Peyer's patch (tissue), 4 donors: ENCODE measurements at places on chromosomes 11 and 22. TPM values are rescaled to one million over a fixed set of nuclear protein-coding genes. Genes with fewer than 3 reads are reported as not detected.

The NUDT8 gene
- total RNA-seq: 5.0 TPM

The SMCO4 gene
- 37.2 TPM for total RNA-seq

The KRTAP5-8 gene
- total RNA-seq: 6.0 TPM

The PRODH gene
- 360 TPM for total RNA-seq

The P2RY6 gene
- 1.5 TPM for total RNA-seq

The NRIP3 gene
- total RNA-seq: not detected

The OR51B2 gene
- total RNA-seq: not detected

The DCHS1 gene
- 11.1 TPM for total RNA-seq

The OR6A2 gene
- total RNA-seq: 0.40 TPM

The FGF4 gene
- not detected for total RNA-seq

The CAPRIN1 gene
- total RNA-seq: 130 TPM

- H3K27ac ChIP-seq: no peak overlapping the region
- peak; percentile 52 for DNase-seq
- no peaks in the 10 kb centered on the region for H3K27me3 ChIP-seq
- no peaks in the 10 kb centered on the region for H3K36me3 ChIP-seq
- no peak overlapping the region for H3K4me3 ChIP-seq
These were observed 122.5 kb downstream of the KCNQ1OT1 start for GRCh38 chr11:2577031-2577990.

GRCh38 chr11:132686886-132687285 is 845.4 kb downstream of the OPCML start:
- no peaks in the 10 kb centered on the region for H3K36me3 ChIP-seq
- no peak for DNase-seq
- H3K4me3 ChIP-seq: no peak overlapping the region
- H3K4me1 ChIP-seq: no peaks in the 10 kb centered on the region
- no peaks in the 10 kb centered on the region for H3K27me3 ChIP-seq
- no peak overlapping the region for H3K27ac ChIP-seq

- H3K4me1 ChIP-seq: no peaks in the 10 kb centered on the region
- no peaks in the 10 kb centered on the region for H3K36me3 ChIP-seq
- no peak for DNase-seq
- H3K27ac ChIP-seq: no peak overlapping the region
- H3K27me3 ChIP-seq: no peaks in the 10 kb centered on the region
These were observed 5.1 kb upstream of the ENDOD1 start for GRCh38 chr11:95084509-95084908.

GRCh38 chr11:3934658-3935057 is 79.2 kb downstream of the STIM1 start:
- H3K27me3 ChIP-seq: no peaks in the 10 kb centered on the region
- H3K4me1 ChIP-seq: no peaks in the 10 kb centered on the region
- no peaks in the 10 kb centered on the region for H3K36me3 ChIP-seq
- H3K4me3 ChIP-seq: no peak overlapping the region
- no peak overlapping the region for H3K27ac ChIP-seq
- no peak for DNase-seq

- no peaks in the 10 kb centered on the region for H3K4me1 ChIP-seq
- no peaks in the 10 kb centered on the region for H3K36me3 ChIP-seq
- no peak for DNase-seq
- no peaks in the 10 kb centered on the region for H3K27me3 ChIP-seq
These were observed 81.1 kb downstream of the PIWIL3 start for GRCh38 chr22:24693379-24693778.

GRCh38 chr22:46596819-46597218 is 23.4 kb upstream of the GRAMD4 start:
- peak; percentile 84 for DNase-seq
- peaks cover 33% of the 10 kb centered on the region for H3K4me1 ChIP-seq
- no peaks in the 10 kb centered on the region for H3K36me3 ChIP-seq
- H3K27ac ChIP-seq: peak overlapping the region; percentile 26
- no peak overlapping the region for H3K4me3 ChIP-seq

DNA sequence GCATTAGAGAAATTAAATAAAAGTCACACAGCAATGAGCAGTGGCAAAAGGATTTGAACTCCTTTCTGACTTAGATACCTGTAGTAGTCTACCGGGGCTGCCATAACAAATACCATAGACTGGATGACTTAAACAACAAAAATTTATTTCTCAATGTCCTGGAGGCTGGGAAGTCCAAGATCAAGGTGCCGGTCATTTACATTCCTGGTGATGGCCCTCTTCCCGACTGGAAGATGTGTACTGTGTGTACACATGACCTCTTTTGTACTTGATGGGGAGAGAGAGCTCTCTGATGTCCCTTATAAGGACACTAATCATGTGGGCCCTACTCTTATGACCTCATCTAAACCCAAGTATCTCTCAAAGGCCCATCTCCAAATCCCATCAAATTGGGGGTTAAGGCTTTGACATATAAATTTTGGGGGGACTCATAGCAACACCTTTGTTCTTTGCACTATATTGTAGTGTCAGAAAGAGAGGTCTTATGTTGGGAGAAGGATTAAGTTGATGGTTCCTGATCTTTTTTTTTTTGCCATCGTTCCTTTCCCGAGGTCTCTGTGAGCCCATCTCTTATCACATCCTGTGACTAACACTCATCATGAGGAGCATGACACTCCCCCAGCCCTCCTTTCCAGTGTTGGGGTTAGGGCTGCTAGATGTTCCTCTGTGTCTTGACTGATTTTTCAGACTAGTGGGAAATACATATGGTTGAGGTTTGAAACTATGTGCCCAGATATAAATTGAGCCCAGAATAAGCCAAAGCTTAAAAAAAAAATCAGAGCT is 104.3 kb downstream of the TRAF6 start:
- no peaks in the 10 kb centered on the region for H3K27me3 ChIP-seq
- DNase-seq: no peak
- no peak overlapping the region for H3K27ac ChIP-seq
- no peak overlapping the region for H3K4me3 ChIP-seq
- no peaks in the 10 kb centered on the region for H3K36me3 ChIP-seq
- H3K4me1 ChIP-seq: peaks cover 50% of the 10 kb centered on the region

GRCh38 chr11:35390737-35391682 is 28.3 kb downstream of the SLC1A2 start:
- H3K27ac ChIP-seq: no peak overlapping the region
- no peaks in the 10 kb centered on the region for H3K4me1 ChIP-seq
- peak; percentile 31 for DNase-seq
- no peak overlapping the region for H3K4me3 ChIP-seq
- H3K36me3 ChIP-seq: no peaks in the 10 kb centered on the region
- H3K27me3 ChIP-seq: no peaks in the 10 kb centered on the region

DNA sequence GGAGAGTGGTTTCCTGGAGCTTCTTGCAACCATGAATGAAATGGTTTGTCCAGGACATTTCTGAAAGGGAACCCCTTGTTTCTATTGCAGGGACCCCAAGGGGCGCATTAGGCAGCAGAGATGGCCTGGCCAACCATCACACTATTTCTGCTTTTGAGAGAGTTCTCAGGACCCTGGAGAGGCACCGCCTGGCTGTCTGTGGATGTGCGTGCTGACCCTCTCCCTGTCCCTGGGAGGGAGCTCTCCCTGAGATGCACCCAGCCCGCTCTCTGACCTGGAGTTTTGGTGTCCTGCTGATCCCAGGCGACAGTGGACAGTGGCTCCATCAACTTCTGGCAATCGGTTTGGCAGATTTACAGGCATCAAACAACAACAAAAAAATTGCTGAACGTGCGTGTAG is 80.3 kb upstream of the SLC22A12 start:
- no peaks in the 10 kb centered on the region for H3K4me1 ChIP-seq
- no peaks in the 10 kb centered on the region for H3K27me3 ChIP-seq
- H3K27ac ChIP-seq: no peak overlapping the region
- H3K36me3 ChIP-seq: no peaks in the 10 kb centered on the region
- no peak overlapping the region for H3K4me3 ChIP-seq

- DNase-seq: no peak
- no peaks in the 10 kb centered on the region for H3K27me3 ChIP-seq
These were observed 117.3 kb downstream of the PARVA start for GRCh38 chr11:12494699-12495098.

DNA sequence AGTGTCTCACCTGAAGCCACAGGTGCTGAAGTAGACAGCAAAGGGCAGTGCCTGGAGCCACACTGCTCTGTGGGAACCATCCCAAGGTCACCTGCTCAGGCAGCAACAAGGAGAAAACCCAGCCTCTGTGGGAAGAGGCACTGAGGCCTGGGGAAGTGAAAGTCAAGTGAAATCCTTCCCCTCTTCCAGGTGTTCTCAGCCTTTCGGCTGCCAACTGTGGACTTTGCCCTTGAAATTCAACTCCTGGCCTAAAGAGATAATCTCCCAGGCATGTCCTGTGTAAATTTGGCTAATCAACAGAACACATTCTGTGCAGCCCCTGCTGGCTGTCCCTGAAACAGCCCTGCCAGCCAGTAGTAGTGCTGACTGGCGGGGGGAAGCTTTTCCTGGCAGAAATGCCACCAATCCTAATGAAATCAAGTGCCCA is 112.1 kb downstream of the RPL27A start:
- no peak overlapping the region for H3K27ac ChIP-seq
- no peaks in the 10 kb centered on the region for H3K4me1 ChIP-seq
- no peaks in the 10 kb centered on the region for H3K27me3 ChIP-seq
- peak; percentile 64 for DNase-seq

DNA sequence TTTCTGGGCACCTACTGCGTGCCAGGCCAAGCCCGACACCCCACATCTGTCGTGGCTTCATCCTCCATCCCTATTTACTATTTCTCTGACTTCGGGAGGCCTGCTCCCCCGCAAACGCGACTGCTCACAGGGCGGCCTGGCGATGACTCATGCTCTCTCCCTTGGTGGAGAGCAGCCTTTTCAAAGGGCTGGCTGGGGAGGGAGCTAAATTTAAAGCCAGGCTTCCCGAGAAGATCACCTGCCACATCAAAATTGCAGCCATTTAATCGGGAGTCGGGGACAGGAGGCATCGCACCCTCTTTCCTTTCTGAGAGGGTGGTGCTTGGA is 24.9 kb upstream of the SHISAL1 start:
- no peaks in the 10 kb centered on the region for H3K27me3 ChIP-seq
- H3K4me3 ChIP-seq: no peak overlapping the region
- no peak for DNase-seq
- no peaks in the 10 kb centered on the region for H3K36me3 ChIP-seq

GRCh38 chr11:69294571-69295078 is 670 bp downstream of the MYEOV start:
- H3K4me3 ChIP-seq: no peak overlapping the region
- H3K27ac ChIP-seq: no peak overlapping the region
- no peaks in the 10 kb centered on the region for H3K36me3 ChIP-seq
- no peaks in the 10 kb centered on the region for H3K27me3 ChIP-seq
- H3K4me1 ChIP-seq: peaks cover 60% of the 10 kb centered on the region
- no peak for DNase-seq

DNA sequence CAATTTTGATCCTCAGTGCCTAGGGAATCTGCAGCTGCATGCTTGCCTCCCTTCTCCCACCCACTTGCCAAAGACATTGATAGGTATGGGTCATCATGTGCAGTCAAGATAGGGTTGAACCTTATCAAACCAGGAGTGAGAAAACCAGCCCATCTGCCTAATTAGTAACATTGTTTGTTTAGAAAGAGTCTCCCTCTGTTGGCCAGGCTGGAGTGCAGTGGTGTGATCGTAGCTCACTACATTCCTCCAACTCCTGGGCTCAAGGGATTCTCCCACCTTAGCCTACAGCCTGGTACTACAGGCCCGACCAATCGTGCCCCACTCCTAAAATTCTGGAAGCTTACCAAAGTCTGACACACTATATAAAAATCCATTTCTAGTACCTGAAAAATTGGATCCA is 4.6 kb downstream of the C11orf71 start:
- no peak for DNase-seq
- peaks cover 6% of the 10 kb centered on the region for H3K4me1 ChIP-seq
- H3K36me3 ChIP-seq: no peaks in the 10 kb centered on the region
- H3K27ac ChIP-seq: no peak overlapping the region

DNA sequence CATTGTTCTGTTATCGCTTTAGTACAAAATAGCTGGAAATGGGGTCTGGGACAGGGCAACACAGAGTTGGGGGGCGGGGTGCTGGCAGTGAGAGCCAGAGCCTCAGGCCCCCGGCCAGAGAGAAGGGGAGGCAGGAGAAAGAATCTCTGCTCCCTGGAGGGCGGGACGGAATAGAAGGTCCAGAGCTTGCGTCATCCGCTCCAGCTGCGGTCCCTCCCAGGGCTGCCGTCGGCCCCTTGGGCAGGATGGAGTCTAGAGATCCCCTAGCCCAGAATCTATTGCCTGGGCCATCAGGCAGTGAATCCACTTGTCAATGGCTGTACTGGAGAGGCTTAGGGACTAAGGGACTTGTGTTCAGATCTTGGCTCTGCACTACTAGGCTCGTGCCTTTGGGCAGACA is 5.0 kb downstream of the TP53I11 start:
- no peaks in the 10 kb centered on the region for H3K36me3 ChIP-seq
- no peak for DNase-seq
- H3K4me1 ChIP-seq: peaks cover 15% of the 10 kb centered on the region
- peak overlapping the region; percentile 7 for H3K27ac ChIP-seq
- no peaks in the 10 kb centered on the region for H3K27me3 ChIP-seq

DNA sequence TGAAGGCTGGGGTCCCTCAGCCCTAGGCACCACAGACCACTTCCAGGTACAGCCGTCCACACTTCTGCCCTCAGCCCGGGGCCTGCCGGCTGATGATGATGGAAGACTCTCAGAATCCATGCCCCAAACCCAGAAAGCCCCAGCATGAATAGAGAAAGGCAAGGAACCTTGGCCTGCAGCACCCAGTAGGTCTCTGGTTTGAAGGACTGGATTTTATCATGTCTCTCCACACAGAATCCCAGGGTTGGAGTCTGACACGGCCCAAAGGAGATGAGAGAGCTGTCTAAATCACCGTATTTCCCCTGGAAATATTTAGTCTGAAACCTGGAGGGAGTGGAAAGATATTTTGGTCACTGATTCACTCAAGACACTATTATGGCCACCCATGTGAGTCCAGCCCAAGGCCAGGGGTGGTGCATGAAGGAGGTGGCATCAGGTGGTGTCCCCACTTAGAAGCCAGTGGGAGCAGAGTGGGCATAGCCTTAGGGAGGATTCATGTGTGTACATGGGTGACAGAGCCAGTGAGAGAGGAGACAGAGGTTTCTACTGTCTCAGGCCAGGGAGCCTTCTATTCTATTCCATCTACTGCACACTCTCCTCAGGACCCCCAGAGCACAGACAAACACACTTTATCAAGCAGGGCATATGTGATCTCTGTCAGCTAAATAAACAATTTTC is 14.0 kb downstream of the TOP3B start:
- no peaks in the 10 kb centered on the region for H3K4me1 ChIP-seq
- H3K27ac ChIP-seq: no peak overlapping the region
- H3K27me3 ChIP-seq: no peaks in the 10 kb centered on the region
- no peak overlapping the region for H3K4me3 ChIP-seq
